ENCODE measurements at places on chromosomes 2 and 18.

DNA sequence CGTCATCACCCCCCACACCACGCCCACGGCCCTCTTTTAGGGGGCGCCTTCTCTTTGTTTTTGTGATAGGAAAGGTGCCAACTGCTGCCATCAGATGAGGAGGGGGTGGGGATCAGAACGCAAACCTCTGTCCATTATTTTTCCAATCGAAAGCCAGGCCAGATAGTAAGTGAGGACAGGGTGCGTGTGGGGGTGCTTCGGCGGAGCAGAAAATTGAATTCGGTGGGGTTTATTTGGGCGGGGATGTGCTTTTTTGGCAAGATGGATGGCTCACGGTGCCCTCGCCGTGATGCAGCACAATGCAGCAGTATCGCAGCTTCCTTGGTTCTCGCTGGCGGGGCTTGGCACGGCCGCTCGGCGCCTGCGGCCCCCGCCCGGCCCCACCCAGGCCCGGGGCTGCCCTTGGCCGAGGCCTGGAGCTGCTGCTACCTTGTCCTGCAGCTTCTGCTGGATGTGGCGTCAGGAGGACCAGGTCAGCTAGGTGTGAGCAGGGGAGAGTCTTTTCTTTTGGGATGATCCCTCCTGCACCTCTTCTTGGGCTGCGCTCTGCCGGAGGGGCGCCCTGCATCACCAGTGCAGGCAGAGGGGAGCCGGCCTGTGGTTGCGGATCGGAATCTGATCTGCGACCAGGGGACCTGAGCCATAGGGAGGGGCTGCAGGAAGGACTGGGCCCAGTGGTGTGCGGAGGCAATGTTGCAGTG is 1.3 kb downstream of the SPTBN1 start:
- peak; percentile 72 for DNase-seq

DNA sequence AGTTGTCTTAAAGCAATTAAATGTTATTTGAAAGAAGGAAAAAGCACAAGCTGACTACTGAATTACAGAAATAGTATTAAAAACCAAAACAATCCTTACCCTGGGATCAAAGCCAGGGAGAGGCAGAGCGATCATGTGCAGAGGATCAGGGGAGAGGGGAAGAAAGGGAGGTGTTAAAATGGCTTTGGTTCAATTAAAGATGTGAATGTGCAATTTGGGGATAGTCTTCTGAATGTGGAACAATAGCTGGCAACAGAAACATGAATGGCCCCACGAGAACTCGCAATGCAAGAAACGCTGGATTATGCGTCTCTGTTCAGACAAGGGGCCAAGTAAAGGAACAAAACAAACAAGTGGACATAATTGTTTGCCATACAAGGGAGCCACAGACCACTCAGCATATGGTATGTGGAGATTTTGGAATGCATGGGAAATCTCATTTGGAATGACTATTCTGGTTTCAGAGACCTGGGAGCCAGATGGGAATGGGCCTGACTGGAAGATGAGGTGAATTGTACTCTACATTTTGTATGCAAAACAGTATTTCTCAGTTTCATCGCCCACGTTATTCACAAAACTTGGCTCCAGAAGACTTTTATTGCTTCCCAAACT is 155.4 kb downstream of the SLC4A3 start:
- DNase-seq, result peak; percentile 76

DNA sequence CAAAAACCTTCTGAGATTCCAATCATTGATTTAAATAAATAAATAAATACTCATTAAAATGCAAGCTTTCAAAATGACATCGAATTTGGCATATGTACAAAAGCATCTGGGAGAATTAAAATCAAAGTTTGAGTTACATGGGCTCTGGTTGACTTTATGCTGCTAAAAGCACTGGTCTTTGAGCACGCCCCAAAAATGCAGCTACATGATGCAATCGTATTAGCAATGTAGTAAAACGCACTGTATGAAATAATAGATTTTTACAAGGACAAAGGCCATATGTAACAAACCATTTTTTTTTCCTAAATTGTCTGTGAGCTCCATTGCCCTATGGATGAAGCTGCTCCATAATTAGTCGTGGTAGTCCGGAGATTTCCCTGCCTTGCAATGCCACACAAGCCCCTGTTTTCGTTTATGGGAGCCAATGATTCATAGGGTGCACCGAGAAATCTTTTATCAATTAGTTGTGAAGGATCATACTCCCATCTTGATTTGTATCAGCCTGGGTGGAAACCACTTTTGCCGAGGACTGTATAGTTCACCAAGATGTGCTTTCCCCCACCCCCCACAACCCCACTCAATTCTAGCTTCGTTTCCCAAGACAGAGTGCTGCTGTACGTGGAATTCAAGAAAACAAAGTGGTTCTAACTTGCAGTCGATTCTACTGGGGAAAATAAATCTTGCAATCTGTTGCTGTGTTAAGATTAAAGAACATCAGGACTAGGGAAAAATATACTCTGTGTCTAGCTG is 268.4 kb downstream of the IRS1 start:
- no peak for DNase-seq

GRCh38 chr2:1231466-1232063 is 181.7 kb upstream of the TPO start:
- no peak for DNase-seq

DNA sequence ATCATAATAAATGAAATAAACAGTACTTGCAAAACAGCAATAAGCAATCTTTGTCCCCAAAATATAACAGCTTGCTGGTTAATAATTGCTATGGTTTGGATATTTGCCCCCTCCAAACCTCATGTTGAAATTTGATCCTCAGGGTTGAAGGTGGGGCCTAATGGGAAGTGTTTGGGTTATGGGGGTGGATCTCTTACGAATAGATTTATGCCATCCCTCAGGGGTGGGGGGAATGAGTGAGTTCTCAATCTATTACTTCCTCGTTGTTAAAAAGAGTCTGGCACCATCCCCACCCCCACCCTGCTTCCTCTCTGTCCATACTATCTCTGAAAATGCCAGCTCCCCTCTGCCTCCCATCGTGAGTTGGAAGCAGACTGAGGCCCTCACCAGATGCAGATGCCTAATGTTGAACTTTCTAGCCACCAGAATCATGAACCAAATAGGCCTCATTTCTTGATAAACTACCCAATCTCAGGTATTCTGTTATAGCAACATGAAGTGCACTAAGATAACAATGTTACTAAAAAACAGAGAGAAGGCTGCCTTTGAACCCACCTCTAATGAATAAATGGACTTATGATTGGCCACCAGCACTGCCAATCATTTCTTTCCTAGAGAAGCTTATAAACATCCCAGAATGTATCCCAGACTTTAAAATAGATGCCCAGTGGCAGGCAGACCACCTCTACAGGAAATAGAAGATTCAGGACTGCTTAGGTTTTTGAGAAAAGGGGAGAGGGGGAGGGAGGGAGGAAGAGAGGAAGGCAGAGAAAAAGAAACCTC is 90.1 kb downstream of the ALPK2 start:
- no peak for DNase-seq

DNA sequence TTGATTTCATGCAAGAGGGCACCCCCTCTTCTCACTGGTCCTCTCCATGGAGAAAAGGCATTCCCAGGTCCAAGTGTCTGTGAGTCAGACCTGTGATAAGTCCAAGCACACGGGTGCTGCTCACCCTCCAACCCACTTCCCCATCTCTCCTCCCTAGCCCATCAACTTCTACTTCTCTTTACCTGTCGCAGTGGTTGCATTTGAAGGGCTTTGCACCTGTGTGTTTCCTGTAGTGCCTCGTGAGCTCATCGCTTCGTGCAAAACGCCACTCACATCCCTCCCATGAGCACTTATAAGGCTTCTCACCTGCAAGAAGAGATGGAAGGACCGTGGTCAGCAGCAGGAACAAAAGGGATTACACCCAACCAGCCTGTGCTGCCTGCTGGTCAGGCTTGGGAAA is 77.5 kb downstream of the KLF7 start:
- DNase-seq, result no peak

DNA sequence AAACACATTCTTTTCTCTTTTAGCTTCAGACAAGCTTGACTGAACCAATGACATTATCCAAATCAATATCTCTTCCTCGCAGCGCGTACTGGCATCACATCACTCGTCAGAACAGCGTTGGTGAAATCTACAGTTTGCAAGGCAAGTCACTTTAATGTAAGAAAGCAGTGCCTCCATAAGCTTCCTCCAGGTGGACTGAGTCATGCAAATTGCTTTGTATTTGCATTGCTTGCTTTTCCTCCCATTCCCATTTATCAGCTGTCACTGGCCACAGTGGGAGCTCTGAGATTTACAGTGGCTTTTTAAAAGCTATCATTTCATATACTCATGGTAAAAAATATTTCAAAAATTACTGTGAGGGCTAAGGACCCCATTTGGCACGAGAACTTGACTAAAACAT is 189.9 kb downstream of the CD226 start:
- no peak for DNase-seq
